ENCODE measurements at places on chromosomes 6 and 20.

DNA sequence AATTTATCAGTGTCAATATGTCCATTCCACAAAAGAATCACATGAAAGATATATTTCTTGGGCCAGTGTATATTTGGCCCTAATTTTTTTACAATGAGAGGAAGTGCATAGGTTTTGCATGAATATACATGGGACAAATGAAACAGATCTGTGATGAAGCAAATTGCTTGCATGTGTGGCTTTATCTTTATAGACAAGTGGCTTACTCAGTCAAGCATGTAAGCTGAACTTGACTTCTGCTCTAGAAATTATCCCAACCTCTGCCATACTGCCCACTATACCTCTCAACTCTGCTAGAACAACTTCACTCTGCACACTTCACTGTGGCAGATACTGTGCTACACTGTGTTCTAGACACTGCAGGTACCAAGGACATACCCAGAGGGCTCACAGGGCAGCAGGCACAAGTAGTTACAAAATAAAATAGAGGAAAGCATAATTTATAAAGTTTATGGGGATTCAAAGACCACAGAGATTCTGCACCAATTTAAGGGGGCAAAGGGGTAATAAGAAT, 349.2 kb upstream of the HSF2 start:
- no peak for DNase-seq

DNA sequence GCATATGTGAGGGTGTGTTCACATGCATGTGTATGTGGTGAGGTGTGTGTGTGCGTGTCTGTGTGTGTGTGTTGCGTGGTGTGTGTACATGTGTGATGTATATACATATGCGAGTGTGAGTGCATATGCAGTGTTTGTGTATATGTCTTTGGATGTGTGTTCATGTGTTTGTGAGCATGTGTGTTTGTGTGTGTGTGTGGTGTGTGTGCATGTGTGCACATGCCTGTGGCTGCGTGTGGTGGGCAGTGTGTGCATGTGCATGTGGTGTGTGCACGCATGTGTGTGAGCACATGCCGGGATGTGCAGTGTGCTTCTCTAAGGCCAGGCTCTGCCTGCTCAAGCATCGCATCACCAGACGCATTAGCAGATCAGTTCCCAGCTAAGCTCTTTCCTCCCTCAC, 5.7 kb downstream of the THBS2 start:
- no peak for DNase-seq

GRCh38 chr6:166496460-166496859, 90.0 kb downstream of the RAMACL start:
- no peak for DNase-seq

DNA sequence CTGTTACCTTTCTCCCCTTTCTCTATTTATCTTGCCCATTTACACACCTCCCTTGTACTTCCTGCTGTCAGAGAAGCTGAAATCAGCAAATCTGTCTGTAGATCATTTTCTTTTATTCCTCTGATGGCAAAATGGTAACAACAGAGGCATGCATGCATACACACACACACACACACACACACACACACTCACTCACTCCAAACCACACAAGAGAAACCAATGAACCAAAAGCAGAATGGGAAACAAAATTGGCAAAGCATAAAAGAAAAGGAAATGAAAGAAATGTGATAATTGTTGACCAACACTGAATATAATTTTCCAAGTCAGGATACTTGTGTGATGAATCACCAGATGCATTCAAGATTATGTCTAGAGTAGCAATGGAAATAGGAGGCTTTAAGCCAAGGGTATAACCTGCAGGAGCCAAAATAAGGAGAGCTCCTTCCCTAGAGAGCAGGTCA, 172.4 kb downstream of the PLCB4 start:
- peak; percentile 13 for DNase-seq

DNA sequence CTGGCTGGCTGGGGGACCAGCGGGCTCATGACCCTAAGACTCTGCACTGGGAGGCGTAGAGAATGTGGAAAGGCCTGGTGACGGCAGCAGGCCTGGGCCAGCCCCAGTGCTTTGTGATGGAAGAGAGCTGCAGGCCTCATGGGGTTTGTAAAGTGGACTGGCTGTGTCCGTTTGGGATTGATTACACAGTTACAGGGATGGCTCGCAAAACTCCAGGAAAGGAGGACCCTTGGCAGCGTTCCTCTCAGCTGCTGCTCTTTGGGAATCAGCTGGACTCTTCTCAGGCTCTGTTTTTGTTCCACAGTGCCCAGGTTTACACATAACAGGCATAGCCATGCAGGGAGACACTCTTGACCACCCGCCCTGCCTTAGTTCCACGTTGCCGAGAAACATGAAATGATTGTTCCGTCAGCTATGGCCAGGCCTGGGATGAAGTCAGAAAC, 89.0 kb downstream of the SLX4IP start:
- no peak for DNase-seq

DNA sequence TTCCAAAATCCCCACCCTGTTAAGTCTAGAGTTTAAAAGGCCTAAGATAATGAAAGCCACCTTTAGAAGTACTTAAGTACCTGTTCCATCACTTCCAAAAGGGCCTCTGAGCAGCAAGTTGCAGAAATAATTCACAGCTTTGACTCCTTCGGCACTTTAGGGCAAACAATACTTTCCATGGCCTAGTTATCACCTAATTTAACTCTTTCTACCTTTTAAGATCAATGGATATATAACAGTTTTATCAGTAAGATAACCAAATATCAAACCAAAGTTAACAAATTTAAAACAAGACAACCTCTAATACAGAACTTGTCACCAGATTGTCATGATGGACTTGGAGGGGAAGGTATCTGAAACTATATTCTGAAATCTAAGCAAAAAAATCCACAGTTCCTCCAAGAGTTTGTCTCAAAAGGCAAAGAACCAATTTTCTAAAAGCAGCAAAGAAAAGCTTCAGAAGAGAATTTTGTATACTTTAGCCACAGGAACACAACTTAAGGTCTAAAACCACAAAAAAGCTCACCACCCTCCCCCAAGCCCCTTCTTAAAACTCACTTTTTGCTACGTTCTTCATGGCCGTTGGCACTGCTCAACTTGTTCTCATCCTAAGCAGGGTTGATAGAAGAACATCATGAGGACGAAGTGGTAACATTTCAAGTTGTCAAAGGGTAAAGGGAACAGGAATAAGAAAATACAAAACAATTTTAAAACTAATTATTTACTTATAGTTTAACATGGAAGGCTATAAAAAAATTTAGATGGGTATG, 3.5 kb downstream of the RBM39 start:
- DNase-seq = no peak

GRCh38 chr6:167543602-167544497, 219.0 kb downstream of the TTLL2 start:
- DNase-seq = no peak

GRCh38 chr20:51096582-51097267, 73.8 kb upstream of the KCNG1 start:
- no peak for DNase-seq

GRCh38 chr6:13653296-13653695, 38.2 kb downstream of the NOL7 start:
- DNase-seq = no peak

- peak; percentile 47 for DNase-seq
Measured at GRCh38 chr6:44073612-44074438, 53.4 kb downstream of the MRPL14 start.

DNA sequence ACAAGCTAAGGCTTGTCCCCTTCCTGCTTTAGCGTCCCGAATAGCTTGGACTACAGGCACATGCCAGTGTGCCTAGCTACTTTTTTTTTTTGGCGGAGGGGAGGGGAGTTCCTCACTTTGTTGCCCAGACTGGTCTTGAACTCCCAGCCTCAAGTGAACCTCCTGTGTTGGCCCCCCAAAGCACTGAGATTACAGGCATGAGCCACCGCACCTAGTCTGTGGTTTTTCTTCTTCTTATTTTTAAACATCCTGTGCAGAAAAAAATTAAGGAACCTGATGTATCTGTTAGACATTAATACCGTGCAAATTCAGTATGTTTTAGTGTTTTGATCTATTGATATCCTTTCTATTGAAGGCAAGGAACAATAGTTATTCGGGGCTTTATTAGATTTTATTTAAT, 25.7 kb downstream of the HIVEP1 start:
- no peak for DNase-seq

DNA sequence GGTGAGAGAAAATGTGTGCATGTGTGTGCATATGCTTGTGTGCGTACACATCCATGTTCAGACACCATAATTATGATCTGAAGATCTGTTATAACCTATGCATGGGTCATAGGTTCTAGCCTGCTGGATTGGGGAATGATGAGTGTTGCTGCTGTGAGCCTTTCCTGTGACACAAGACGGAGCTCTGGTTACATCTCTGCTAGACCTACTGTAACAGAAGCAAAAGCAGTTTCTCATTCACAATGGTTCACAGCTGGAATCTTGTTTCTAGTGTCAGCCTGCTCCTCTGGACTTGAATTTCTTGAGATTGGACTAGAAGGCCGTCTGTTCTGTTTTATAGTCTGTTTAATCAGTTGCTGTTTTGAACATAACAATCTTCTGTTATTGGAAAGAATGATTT, 40.1 kb downstream of the DEFB114 start:
- no peak for DNase-seq

DNA sequence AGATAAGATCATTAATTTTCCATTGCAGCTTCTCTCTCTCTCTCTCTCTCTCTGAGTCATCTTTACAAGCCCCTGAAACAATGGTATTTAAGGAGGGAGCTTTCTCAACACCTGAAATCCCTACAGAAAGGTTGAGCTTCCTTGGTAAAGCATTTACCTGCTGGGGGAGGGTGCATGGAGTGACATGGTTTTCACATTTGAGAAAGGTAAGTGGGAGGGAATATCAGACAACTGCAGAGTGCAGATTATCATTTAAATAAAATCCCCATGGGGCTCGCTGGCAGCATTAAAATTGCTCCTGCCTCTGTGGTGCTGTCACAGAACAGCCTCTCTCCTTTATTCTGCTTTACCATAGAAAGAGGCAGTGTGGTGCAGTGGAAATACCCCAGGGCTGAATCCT, 10.3 kb upstream of the PDYN start:
- no peak for DNase-seq

DNA sequence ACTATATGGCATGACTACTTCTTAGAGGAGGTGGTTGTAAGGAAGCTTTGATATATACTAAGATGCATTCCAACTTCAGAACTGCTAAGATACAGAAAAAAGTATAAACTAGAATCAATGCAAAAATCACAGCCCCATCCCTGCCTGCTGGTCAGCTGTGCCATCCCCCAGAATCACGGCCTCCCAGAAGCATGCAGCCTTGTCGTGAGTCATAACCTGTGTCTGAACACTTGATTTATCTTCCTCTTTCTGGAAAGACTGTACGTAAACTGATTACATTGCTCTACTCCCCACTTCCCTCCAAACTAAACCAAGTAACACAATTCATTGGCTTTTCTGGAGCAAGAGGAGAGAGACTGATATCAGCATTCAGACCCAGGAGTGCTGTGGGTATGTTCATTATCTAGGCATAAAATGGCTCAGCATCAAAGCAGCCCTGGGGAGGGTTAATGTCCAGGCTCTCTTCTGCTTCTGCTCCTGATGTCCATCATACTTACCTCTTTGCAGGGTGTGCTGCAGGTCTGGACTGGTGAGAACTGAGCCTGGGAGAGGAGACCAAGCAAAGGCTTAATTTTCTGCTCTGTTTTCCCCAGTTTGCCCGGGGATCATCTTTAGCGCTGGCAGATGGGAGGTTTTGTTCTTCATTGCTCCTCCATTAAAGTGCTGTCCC, 18.4 kb downstream of the SCP2D1 start:
- DNase-seq = no peak

- peak; percentile 53 for DNase-seq
Measured at GRCh38 chr6:150723857-150724256, 124.2 kb downstream of the PLEKHG1 start.

GRCh38 chr6:105898286-105898685, 187.8 kb upstream of the PRDM1 start:
- no peak for DNase-seq

GRCh38 chr6:20605581-20605980, 71.3 kb downstream of the CDKAL1 start:
- no peak for DNase-seq
